ENCODE measurements at places on chromosomes 2 and 18.
A peak's percentile ranks its signal among the peaks of the same experiment; 100 is the strongest.

DNA sequence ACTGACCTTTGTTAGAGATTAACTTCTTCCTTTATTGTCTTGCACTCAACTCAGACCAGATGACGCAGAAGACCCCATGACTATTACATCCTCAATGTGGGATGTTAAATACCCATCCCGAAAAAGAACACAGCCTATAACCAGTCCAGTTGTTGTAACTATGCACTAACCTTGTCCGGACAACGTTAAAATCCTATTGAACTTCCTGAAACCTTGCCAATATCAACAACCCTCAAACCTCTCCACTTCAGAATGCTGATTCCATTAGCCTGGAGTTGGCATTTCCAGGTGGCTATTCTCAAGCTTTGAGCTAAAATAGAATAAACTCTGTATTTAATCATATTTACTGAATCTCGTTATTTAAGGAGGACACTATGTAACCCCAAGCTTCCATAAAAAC lies 13.6 kb downstream of the NMS start:
- no peak for DNase-seq

GRCh38 chr2:228838819-228839218 lies 432.3 kb downstream of the PID1 start:
- DNase-seq = no peak

- no peak for DNase-seq
These were observed 24.8 kb downstream of the LPIN2 start for GRCh38 chr18:2987876-2988790.

- DNase-seq = no peak
These were observed 570.8 kb upstream of the GYPC start for GRCh38 chr2:126085011-126085795.

DNA sequence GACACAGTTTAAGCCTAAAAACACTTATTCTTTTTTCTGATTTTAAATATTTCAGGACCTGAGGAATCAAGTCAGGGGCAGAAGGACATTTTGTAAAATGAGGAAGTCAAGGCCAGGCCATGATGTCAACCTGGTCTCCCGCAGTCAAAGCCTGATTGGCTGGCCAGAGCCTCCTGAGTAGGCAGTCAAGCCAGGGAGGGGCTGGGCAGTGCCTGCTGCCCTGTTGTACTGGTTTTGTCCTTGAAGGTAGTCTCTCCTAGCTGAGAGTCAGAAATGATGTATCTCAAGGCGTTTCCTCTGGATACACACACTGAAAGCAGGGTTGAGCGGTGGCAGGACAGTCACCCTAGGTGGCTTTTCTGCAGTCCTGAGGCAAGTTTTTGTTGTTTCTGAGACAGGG lies 19.8 kb downstream of the CCT7 start:
- DNase-seq = no peak

DNA sequence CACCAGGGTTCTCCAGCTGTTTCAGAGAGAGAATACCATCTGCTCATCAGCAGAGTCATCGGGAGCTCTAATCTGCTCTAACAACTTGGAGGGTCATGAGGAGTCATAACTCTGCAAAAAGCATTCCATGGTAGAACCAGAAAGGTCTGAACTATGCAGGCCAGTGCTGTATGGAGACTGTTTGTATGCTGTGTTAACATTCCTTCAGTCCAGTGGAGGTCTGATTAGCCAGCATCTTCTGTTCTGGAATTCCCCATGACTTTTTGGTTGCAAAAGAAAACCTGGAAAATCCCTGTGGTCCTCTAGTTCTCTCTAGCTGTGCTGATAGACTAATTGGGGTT lies 9.4 kb upstream of the ITGB6 start:
- DNase-seq = peak; percentile 94

DNA sequence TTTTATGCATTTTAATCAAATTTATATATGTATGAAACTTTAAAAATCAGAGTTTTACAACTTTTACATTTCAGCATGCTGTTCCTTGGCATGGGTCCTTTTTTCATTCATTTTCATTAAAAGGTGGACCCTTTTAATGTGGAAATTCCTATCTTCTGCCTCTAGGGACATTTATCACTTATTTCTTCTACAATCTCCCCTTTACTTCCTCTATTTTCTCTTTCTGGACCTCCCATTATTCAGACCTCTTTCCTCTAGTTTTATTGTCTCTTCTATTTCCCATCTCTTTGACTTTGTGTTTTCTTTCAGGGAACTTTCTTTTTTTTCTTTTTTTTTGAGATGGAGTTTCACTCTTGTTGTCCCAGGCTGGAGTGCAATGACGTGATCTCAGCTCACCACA lies 5.7 kb downstream of the PROC start:
- no peak for DNase-seq

DNA sequence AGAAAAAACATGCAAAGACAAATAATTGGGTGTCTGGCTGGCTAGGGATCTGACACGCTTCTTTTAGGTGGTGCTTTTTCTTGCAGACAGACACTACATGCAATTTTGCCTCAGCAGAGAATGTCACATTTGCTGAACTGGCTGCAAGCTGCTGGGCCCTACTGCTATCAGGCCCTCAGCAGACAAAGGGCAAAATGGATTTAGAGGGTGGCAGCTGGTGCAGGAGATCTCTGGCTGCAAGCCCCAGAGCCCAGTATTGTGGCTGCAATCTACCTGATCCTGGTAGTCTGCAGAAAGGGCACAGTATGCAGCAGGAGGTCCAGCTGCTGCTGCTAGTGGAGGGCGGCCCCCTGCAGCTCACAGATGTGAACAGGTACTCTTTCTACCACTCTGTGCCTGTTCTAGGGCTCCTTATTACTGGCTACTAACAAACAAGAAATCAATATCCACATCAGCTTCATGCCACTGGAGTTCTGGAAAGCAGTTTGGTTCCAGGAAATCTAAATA lies 796.7 kb upstream of the CELF4 start:
- DNase-seq = no peak

DNA sequence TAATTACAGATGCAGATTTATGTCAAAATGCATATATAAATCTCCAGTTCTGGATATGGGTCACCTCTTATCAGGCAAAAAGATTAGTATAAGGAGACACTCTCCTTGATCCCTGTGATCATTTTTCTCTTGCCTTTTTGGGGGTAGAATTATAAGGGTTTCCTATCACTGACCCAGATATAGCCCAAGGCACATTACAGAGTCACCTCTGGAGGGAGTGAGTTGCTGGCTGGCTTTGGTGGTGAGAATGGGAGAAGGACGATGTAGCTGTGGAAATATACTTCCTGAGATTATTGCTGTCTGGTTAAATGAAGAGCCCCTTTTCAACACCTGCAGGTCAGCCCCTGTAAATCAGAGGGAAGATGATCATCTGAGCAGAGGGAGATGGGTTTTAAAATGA lies 418.7 kb downstream of the MTX2 start:
- no peak for DNase-seq

GRCh38 chr2:127563458-127564428 lies 28.3 kb downstream of the MYO7B start:
- DNase-seq = no peak

DNA sequence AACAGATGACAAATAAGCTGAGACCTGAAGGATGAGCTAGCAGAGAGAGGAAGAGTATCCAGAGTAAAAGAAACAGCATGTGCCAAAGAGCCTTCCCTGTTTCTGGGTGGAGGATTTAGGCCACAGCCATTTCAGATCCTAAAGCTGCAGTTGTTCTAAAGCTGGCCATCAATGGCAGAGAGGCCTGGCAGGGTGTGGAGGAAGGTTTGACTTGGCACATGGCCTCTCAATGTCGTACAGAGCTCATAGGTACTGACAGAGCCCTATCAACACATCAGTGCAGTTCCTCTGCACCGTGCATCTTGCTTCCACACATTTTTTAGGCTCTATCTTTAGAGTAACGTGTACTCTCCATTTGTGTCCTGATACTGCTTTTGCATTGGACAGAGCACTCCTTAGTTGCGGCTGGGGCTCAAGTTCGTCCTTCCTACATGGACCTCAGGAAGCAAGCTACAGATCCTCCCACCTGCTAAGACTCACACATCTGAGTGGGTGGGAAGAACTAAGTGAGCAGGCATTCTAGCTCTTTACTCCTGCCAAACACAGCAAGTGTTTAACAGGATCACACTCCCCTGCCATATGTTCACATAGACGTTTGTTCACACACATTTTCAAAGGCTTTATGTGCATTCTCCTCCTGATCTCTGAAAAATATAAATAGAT lies 3.0 kb upstream of the CHMP3 start:
- DNase-seq = no peak

DNA sequence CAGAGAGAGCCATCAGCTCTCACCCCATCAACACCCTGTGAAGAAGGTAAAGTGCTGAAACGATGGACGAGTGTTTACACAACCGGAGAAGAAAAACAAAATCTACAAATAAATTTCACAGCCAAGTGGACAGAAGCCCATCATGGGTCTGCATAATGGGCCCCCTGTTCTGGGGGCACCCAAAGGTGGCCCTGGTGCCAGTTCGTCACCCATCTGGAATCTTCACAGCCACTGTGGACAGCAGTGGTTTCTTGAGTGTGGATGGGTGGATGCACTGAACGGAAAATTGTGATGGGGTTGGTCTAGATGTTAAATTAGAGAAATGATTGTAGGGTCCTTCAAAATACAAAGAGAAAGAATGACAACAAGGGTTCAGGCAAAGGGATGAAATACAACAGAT lies 38.8 kb downstream of the ANKMY1 start:
- no peak for DNase-seq

DNA sequence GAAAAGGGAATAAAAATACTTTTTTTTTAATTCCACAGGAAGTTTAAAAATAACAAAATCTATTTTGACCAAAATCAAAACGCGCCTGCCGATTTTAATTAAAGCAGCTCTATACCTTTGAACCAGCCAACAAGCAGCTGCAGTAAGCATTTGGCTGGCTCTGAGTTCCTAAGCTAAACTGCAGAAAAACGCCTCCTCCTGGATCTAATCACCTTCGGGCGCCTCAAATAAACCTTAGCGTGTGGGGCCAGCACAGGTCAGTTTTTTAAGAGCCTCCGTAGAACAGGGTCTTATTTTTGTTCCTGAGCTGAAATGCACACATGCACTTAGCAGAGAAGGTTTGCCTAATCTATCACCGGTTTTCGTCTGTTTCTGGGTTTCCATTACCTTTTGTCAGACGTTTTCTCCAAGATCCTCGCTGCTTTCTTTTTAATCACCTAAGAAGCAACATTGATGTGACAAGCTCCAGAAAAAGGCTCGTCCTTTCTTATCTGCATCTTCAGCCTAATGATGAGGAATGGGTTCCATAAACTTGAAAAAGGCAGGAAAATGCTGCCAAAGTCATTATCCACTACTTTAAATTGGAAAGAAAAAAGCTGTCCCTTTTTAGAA lies 64.7 kb upstream of the HNRNPA3 start:
- no peak for DNase-seq

GRCh38 chr18:66825347-66825746 lies 221.5 kb upstream of the CDH19 start:
- DNase-seq = no peak

DNA sequence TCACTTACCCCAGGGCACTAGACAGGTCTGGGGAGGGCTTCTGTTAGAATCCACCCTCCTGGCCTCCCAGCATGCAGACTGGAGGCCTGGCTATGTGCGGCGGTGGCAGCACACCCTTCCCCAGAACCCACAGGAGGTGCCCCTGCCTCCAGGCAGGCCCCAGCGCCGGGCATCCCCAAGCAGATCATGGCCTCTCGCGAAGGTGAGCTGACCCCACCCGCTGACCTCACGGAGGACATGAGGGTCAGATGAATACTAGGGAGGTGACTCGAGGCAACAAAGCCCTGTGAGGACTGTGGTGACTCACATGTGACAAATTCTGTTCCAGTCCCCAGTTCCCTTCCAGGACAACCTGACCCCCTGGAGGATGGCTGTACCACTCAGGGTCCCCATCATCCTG lies 1.9 kb downstream of the MAB21L4 start:
- no peak for DNase-seq

GRCh38 chr2:190628591-190629319 lies 20.1 kb upstream of the NAB1 start:
- DNase-seq = no peak

- no peak for DNase-seq
These were observed 122.5 kb downstream of the CNTNAP5 start for GRCh38 chr2:124147552-124147951.

GRCh38 chr2:162030363-162031190 lies 43.4 kb downstream of the DPP4 start:
- no peak for DNase-seq

GRCh38 chr2:73285159-73285739 lies 971 bp upstream of the FBXO41 start:
- DNase-seq = no peak

DNA sequence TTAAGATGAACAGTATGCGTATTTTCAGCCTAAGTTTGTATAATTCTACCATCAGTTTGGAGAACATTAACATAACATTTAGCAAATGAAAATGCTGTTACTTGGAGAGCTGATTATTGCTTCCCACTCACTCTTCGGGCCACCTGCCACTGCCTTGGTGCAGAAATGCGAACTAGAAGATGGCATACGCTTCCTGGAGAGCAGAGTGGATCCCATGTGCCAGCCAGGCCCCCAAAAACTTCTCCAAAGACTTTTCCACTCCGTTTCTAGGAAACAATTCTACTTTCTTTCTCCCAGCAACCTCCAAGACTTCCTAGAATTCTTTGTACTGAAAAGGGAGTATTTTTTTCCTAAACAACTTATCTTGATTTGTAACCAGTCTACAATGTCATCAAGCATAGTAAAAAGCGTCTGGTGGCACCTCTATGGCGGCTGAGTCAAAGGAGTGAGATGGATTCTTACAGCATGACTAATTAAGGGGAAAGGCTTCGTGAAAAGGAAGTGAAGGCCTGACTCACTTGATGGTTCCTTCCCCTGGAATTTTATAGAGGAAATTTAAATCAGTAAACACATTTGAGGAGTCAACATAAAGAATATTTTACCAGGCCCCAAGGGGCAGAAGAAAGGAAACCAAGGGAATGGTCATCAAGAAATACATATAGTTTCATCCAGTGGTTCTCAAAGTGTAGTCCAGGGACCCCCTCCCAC lies 36.6 kb downstream of the FEZ2 start:
- peak; percentile 99 for DNase-seq

DNA sequence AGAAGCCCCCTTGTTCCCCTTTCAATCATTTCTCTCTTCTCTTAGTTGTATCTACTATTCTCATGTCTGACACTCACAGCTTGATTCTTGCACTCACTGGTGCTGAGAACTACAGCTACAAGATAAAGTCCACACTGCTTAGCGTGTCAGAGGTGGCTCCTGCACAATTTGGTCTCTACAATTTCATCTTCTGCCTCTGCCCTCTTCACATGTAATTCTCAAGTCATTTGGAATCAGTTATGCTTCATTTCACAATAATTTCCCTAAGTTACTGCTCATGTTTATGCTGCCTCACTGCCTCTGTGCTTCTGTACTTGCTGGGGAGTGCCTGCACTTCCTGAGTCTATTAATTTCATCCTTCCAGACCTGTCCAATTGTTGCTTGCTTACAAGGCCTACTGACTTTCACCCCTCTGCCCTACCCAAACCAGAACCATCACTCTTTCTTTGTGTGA lies 11.6 kb upstream of the NAB1 start:
- DNase-seq = peak; percentile 23

GRCh38 chr2:26900831-26901321 lies 52.9 kb downstream of the DPYSL5 start:
- DNase-seq = no peak

DNA sequence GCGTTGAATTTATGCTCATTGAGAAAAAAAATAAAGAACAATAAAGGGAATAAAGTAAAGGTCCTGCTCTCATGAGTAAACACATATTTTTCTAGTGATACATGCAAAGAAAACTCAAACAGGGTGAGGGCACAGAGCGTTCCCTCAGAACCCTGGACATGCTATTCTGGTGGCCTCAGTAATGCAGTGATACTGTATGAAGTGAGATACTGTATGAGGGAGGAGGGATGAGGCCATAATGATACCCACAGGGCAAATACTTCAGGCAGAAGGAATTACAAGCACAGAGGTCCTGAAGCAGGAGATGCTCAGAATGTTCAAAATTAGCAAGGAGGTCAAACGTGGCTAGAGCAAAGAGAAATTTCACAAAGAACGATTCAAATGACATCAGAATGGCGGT lies 28.4 kb upstream of the RNU4ATAC start:
- no peak for DNase-seq

All from A172 (cell line).